Activated CD4-positive, alpha-beta memory T cell treated with anti-CD3 and anti-CD28 coated beads for 36 hours (primary cell): ENCODE measurements at places on chromosomes 12 and 14.

- H3K4me3 ChIP-seq, result no peak overlapping the region
- no peaks in the 10 kb centered on the region for H3K27me3 ChIP-seq
- no peak for DNase-seq
- no peaks in the 10 kb centered on the region for H3K4me1 ChIP-seq
Observed at GRCh38 chr14:28831126-28831525, 64.5 kb downstream of the FOXG1 start.

DNA sequence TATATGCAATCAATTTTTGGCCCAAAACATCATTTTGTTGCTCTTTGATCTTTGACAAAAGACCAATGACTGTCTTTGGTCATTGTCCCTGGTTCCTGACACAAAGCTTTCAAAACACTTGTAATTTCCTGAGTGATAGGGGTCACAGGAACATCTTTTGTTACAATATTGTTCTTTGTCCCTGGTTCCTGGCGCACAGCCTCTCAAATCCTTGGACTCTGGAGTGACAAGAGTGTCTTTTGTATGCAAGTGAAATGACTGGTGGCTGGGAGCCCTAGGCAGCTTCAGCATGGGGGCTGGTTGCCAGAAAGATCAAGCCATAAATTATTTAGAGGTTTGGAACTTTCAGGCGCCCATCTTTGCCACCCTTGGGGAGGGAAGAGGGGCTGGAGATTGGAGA is 53.9 kb downstream of the DNAH10 start:
- peaks cover 12% of the 10 kb centered on the region for H3K27me3 ChIP-seq
- no peak for DNase-seq
- peaks cover 2% of the 10 kb centered on the region for H3K36me3 ChIP-seq
- no peak overlapping the region for H3K27ac ChIP-seq

DNA sequence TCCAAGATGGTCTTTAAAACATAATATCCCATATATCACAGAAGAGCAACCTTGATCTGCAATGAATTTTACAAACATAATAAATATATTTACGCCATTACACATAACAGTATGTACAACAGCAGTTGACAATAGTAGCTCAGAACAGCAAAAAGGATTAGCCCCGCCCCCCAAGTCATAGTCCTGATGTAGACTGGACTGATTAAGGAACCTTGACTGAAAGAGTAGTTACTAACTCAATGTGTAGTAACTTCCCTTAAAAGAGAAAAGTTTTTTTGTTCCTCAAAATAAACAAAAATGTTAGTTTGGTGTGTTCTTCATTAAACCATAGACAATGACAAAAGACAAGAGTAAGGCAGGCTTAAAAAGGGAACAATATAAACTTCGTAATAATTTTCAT is 44.5 kb downstream of the GTF2A1 start:
- no peak overlapping the region for H3K27ac ChIP-seq
- peaks cover 11% of the 10 kb centered on the region for H3K4me1 ChIP-seq
- no peak for DNase-seq

GRCh38 chr12:132707241-132707640 is 3.4 kb upstream of the PGAM5 start:
- H3K4me1 ChIP-seq, result peaks cover 7% of the 10 kb centered on the region
- no peak overlapping the region for H3K27ac ChIP-seq
- H3K4me3 ChIP-seq, result no peak overlapping the region
- H3K36me3 ChIP-seq, result peaks cover 26% of the 10 kb centered on the region

DNA sequence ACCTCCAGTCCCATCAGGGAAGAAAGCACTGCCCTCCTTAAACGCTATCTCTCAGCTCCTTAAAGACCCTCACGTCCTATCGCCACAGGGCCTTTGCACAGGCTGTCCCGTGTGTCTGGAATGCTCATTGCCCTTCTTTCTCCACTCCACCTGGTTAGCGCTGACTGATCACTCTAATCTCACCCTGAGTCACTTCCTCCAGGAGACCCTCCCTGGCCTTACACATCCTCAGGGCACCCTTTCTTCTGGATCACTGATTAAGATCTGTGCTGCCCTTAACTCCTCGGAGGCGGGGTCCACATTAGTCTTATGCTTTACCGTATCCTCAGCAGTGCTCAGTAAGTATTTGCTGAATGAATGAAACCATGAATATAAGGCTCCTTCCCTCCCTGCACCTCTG is 94.7 kb downstream of the SYNE3 start:
- peaks cover 55% of the 10 kb centered on the region for H3K36me3 ChIP-seq
- H3K4me3 ChIP-seq, result no peak overlapping the region
- no peaks in the 10 kb centered on the region for H3K27me3 ChIP-seq
- H3K27ac ChIP-seq, result no peak overlapping the region

- no peaks in the 10 kb centered on the region for H3K27me3 ChIP-seq
- peaks cover 44% of the 10 kb centered on the region for H3K36me3 ChIP-seq
- DNase-seq, result peak; percentile 68
- H3K4me1 ChIP-seq, result peaks cover 66% of the 10 kb centered on the region
- H3K4me3 ChIP-seq, result peak overlapping the region; percentile 83
Observed at GRCh38 chr14:91116913-91117588, 3.2 kb downstream of the DGLUCY start.

GRCh38 chr12:153080-153746 is 60.7 kb downstream of the SLC6A12 start:
- DNase-seq, result peak; percentile 73
- peaks cover 5% of the 10 kb centered on the region for H3K27me3 ChIP-seq
- H3K27ac ChIP-seq, result no peak overlapping the region

DNA sequence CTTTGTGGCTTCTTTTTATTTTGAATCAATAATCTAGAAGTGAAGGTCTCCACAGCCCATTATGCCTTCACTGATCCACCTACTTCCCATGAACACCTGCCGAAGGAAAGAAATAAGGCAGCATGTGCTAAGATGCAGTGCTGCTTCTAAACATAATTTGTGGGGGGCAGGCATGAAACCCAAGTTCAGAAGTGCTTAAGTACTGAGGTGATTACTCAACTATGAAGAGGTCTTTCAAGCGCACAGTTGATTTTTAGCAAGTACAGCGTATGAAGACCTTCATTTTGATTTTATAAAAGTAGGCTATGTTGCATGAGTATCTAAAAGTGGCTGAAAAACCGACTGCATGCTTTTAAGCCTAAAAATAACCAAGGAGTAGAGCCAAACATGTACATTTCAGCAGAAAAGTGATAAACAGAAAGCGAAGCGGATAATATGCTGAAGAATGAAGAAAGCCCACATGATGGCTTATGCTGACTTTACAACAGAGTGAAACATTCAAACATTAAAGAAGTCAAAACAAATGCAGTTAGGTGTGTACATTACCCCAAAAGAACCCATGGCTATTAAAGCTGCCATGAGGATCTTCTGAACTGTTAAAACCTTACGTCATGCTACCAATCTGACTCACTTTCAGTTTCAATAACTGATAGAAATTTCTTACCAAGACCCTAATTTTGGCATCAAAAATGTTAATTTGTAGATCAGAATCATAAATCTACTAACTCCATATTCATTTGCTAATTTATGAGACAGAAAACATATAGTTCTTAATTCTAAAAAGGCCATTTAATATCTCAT is 29.3 kb downstream of the KICS2 start:
- no peak overlapping the region for H3K27ac ChIP-seq
- H3K4me1 ChIP-seq, result peaks cover 8% of the 10 kb centered on the region
- H3K4me3 ChIP-seq, result no peak overlapping the region
- no peak for DNase-seq

GRCh38 chr12:66187036-66187435 is 2.0 kb upstream of the IRAK3 start:
- H3K4me3 ChIP-seq, result no peak overlapping the region
- peaks cover 8% of the 10 kb centered on the region for H3K4me1 ChIP-seq
- H3K27me3 ChIP-seq, result peaks cover 57% of the 10 kb centered on the region

DNA sequence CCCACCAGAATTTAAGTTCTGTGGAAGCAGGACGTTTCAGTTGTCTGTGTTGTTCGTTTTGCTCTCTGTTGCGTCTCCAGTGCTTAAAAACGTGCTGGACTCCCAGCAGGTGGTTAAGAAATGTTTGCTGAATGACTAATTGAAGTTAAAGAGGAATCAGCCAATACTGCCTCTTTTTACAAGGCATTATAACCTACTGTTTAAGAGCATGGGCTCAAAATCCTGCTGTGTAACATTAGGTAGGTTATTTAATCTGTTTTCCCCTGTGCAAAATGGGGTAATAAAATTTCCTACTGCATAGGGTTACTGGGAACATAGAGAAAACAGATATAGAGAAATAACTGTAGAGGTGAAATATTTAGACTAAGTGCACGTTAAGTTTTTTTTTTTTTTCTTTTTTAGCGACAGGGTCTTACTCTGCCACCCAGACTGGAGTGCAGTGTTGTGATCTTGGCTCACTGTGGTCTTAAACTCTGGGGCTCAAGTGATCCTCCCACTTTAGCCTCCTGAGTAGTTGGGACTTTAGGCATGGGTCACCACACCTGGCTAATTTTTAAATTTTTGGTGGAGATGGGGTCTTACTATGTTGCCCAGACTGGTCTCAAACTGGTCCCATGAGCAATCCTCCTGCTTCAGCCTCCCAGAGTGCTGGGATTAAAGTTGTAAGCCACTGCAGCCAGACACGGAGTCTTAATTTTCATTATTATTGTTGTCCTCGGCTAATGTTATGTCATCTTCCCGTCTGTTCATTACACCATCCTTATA is 139.4 kb upstream of the PRICKLE1 start:
- H3K27ac ChIP-seq, result no peak overlapping the region
- H3K36me3 ChIP-seq, result no peaks in the 10 kb centered on the region

DNA sequence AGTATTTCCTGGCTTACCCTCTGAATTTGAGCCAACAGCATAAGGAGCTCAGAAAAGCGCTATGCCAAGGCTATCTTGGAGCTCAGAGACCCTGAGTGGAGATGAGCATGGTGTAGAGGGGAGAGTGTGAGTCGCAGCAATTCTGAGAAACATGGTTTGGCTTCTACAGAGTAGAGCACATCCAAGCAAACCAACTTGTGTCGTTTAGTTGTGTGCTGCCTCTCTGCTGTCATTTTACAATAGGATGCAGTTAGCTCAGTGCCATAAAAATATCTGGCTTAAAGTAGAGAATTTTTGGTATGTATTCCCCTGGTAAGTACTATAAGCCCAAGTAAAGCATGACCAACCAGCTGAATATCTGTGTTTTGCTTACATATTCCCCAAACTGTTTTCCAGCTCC is 249.2 kb downstream of the TRHDE start:
- H3K4me3 ChIP-seq, result no peak overlapping the region
- H3K27ac ChIP-seq, result no peak overlapping the region
- no peak for DNase-seq
- no peaks in the 10 kb centered on the region for H3K36me3 ChIP-seq

- no peaks in the 10 kb centered on the region for H3K27me3 ChIP-seq
- peaks cover 14% of the 10 kb centered on the region for H3K4me1 ChIP-seq
- H3K4me3 ChIP-seq, result no peak overlapping the region
- no peak overlapping the region for H3K27ac ChIP-seq
- no peak for DNase-seq
- peaks cover 14% of the 10 kb centered on the region for H3K36me3 ChIP-seq
Observed at GRCh38 chr12:106975993-106976658, 10.8 kb downstream of the MTERF2 start.

DNA sequence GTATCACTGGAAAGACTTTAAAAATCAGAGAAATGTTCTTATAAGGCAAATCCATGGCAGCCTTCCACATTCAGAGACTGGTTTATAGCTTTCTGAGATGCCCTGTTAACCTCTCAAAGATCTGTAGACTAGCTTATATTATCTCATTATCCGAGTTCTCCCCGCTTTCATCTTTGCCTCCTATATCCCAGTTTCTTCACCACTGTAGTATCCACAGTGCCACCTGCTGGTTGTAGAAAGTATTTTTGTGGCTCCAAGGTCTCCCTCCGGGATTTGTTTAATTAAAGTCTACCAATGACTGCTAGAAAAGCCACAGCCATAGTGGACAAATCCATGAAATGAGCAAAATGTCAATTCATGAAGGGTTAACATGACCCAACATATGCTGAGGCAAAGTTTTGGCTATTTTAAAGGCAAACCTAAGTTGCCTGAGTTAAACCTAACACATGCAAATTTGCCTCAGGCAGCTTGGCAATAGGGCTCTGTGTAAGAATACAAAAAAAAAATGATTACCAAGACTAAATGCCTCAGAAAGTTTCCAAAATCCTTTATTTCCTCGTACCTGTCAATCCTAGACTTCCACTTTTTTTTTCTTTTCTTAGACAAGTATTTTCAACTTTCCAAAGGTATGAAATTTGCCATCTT is 218.8 kb upstream of the BMP4 start:
- H3K4me1 ChIP-seq, result peaks cover 8% of the 10 kb centered on the region
- no peak overlapping the region for H3K4me3 ChIP-seq
- H3K36me3 ChIP-seq, result no peaks in the 10 kb centered on the region

DNA sequence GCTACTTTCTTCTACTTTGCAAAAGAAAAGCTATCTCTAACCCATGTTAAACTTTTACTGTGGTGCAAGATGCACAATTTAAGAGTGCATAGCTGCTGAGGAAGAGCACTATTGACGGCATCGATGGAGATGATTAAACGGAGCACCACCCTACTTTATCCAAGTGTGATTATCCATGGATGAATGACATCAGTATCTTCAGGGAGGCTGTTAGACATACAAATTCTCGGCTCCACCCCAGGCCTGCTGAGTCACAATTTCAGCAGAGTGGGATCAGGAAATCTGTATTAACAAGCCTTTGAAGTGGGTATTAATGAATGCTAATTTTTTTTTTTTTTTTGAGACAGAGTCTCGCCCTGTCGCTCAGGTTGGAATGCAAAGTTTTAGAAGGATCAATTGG is 16.2 kb downstream of the SLC2A14 start:
- no peak overlapping the region for H3K27ac ChIP-seq
- no peak overlapping the region for H3K4me3 ChIP-seq
- H3K36me3 ChIP-seq, result no peaks in the 10 kb centered on the region
- H3K27me3 ChIP-seq, result peaks cover 13% of the 10 kb centered on the region
- H3K4me1 ChIP-seq, result peaks cover 7% of the 10 kb centered on the region

- H3K27ac ChIP-seq, result no peak overlapping the region
- no peaks in the 10 kb centered on the region for H3K36me3 ChIP-seq
- no peaks in the 10 kb centered on the region for H3K4me1 ChIP-seq
- no peak overlapping the region for H3K4me3 ChIP-seq
Observed at GRCh38 chr14:34177466-34177865, 226.6 kb upstream of the EGLN3 start.

GRCh38 chr14:79732911-79733655 is 478.2 kb downstream of the DIO2 start:
- no peaks in the 10 kb centered on the region for H3K27me3 ChIP-seq
- DNase-seq, result no peak
- H3K36me3 ChIP-seq, result no peaks in the 10 kb centered on the region

DNA sequence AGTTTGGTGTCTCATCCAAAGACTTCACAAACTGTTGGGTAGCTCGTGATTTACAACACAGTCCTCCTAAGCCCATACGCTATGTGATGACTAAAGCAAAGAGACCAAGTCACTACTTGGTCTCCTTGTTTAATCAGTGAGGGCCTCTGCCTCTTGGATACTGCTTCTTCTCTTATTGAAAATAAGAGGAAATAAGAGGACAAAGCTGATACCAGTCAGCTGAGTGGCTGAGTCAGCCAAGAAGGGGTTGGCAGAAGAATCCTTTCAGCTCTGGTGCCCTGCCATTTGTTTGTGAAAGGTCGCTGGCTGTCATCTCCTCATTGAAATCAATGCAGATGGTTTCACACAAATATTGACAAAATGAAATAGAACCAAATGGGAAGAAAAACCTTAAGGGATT is 67.5 kb upstream of the SLC35F4 start:
- H3K4me1 ChIP-seq, result no peaks in the 10 kb centered on the region
- H3K4me3 ChIP-seq, result no peak overlapping the region
- no peaks in the 10 kb centered on the region for H3K27me3 ChIP-seq
- no peaks in the 10 kb centered on the region for H3K36me3 ChIP-seq

- peak overlapping the region; percentile 83 for H3K4me3 ChIP-seq
- H3K4me1 ChIP-seq, result peaks cover 37% of the 10 kb centered on the region
- peaks cover 4% of the 10 kb centered on the region for H3K36me3 ChIP-seq
- DNase-seq, result no peak
- H3K27me3 ChIP-seq, result no peaks in the 10 kb centered on the region
- H3K27ac ChIP-seq, result peak overlapping the region; percentile 88
Observed at GRCh38 chr12:122423258-122424165, 1.0 kb upstream of the CLIP1 start.
